OCI-M1 (cell line): ENCODE measurements at places on chromosomes 13 and 19.

GRCh38 chr19:48724796-48725753 is 5.5 kb upstream of the MAMSTR start:
- peak; percentile 81 for DNase-seq

GRCh38 chr19:50724522-50725217 is 1.5 kb downstream of the CLEC11A start:
- peak; percentile 100 for DNase-seq

- peak; percentile 33 for DNase-seq
These were observed 98.2 kb downstream of the RBM26 start for GRCh38 chr13:79307866-79308298.

DNA sequence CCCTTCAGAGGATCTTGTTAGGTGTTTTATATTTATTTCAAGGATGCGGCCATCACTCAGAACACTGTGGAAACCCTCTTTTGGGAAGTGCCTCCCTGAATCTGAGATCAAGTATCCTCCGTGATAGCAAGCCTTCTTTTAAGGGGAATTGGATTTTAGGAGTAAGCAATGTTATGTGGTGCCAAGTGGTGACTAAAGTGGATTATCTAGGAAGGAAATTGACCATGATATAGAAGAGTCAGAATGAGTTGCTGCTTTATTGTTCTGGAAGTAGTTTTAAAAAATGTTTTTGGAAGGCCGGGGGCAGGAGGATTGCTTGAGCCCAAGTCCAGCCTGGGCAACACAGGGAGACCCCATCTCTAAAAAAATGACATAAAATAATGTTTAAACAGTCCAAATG is 6.7 kb downstream of the ERCC5 start:
- no peak for DNase-seq

DNA sequence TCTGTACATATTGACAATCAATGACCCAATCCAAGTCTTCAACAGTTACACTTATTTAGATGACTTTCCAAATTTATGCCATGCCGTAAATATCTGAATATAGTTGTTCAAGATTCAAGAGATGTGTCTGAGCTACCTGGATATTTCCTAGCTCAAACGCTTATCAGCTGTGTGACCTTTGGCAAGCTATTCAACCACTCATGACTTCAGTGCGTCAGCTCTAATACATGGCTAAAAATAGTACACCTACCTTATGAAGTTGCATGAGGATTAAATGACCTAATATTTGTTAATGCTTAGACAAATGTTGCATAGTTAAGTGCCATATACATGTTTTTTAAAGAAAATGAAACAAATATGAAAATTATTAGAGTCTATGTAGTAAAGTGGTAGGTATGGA is 704.1 kb downstream of the OLFM4 start:
- DNase-seq, result no peak

GRCh38 chr19:8635422-8635821 is 5.0 kb downstream of the NFILZ start:
- no peak for DNase-seq

DNA sequence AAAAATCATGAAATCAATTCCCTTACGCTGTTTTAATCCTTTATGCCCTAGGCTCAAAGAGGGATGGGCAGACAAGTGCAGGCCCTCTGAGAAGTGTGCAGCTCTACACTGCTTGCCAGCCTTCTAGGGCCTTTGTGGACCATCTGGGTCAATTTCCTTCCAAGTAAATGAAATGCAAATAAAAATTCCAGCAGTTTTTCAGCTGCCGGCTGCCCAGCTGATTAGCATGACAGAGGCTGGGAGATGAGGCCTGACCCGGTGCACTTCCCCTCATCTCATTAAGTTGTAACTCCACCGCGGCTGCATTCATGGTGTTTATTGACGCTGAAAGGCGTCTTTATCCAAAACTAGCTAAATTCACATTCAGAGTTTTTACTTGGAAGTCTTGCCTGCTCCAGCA is 47.5 kb upstream of the GSX1 start:
- no peak for DNase-seq

GRCh38 chr13:95924389-95924994 is 128.7 kb downstream of the UGGT2 start:
- peak; percentile 74 for DNase-seq

DNA sequence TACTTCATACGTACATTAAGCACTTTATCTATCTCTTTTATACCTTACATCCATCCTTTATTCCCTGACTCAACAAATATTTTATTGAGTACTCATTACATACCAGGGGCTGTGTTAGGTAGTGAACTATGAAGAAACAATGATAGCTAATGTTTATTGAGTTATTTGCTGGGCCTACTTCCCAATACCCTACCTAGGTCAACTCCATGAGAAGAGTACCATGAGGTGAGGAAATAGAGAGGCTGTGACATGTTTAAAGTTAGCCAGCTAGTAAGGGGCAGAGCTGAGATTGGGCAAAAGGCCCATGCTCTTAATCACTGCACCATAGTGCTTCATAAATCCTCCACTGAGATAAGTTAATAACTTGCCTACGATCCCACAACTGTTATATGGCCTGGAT is 79.9 kb downstream of the FREM2 start:
- no peak for DNase-seq

- peak; percentile 80 for DNase-seq
These were observed 7.3 kb downstream of the ADGRL1 start for GRCh38 chr19:14198384-14199376.

GRCh38 chr13:33392794-33393405 is 107.3 kb upstream of the STARD13 start:
- DNase-seq, result no peak

GRCh38 chr19:29378126-29378525 is 147.7 kb upstream of the VSTM2B start:
- DNase-seq, result no peak

GRCh38 chr19:7869453-7869909 is 4.7 kb downstream of the PRR36 start:
- DNase-seq, result peak; percentile 93

- peak; percentile 93 for DNase-seq
These were observed at the start of gene ANKLE1 for GRCh38 chr19:17281391-17282304. ANKLE1 (plus strand) TSS chr19:17281901; CDS start chr19:17281921, 20 bp downstream.

DNA sequence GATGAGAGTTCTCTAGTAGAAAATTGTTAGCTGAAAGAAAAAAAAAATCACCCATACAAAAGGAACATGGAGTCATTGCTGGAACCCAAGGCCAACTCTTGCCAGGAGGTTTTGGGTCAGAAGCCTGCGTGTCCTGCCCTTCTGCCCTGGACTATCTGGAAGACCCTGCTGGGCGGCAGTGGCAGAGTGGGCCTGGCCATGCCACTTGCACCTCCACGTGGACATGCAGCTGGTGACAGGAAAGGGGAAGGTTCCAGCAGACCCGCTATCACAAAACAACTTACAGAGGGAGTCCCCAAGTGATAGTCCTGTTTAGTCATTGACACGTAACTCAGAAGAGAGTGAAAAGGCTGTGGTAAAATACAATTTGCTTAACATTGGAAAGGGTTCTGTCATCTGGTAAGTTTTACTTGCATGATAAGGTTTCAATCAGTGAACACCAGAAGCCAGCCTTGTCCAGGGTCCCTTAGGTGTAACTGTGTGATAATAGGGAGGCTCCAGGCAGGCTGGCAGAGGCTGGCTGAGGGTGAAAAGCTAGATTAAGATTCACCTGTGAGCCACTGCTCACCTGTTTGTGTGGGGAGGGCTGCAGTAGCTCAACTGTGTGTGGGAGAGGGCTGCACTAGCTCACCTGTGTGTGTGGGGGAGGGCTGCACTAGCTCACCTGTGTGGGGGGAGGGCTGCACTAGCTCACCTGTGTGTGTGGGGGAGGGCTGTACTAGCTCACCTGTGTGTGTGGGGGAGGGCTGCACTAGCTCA is 47.8 kb downstream of the COL4A2 start:
- peak; percentile 5 for DNase-seq

DNA sequence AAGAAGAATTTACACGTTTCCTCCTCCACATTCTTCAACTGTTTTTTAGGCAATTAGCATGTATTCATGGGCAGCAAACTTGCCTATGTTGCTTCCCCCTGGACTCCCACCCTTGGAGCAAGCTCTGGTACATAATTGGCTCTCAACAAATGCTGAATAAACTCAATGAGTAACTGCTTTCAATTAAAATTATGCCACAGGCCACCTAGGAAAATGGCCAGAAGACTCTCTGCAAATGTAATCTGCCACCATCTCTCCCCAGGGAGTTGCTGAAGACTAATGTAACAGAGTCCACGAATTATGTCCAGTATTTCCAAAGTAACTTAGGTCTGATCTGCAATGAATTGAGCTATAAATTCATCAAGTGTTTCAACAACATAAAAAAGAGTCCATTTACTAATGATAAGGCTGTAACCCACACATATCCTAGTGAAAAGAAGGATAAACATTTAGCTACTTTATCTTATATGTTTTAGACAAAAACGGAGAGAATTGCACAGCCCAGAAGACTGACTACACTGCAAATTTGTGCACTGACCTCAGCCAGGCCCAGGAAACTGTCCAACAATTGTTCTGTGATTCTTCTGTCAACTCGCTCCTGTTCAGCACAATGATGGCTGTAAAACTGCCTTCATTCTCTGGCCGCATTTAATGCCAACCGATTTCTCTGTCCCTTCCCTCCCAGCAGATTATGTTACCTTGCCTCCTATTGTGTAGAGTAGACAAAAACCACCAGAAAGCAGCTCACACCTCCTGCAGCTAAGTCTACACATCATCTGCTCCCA is 808.6 kb upstream of the ARGLU1 start:
- DNase-seq, result no peak

- DNase-seq, result no peak
These were observed 403.9 kb downstream of the NDFIP2 start for GRCh38 chr13:79884890-79885289.

GRCh38 chr13:41651413-41652058 is 194.2 kb downstream of the RGCC start:
- no peak for DNase-seq

GRCh38 chr19:30388327-30388726 is 16.1 kb downstream of the ZNF536 start:
- no peak for DNase-seq

DNA sequence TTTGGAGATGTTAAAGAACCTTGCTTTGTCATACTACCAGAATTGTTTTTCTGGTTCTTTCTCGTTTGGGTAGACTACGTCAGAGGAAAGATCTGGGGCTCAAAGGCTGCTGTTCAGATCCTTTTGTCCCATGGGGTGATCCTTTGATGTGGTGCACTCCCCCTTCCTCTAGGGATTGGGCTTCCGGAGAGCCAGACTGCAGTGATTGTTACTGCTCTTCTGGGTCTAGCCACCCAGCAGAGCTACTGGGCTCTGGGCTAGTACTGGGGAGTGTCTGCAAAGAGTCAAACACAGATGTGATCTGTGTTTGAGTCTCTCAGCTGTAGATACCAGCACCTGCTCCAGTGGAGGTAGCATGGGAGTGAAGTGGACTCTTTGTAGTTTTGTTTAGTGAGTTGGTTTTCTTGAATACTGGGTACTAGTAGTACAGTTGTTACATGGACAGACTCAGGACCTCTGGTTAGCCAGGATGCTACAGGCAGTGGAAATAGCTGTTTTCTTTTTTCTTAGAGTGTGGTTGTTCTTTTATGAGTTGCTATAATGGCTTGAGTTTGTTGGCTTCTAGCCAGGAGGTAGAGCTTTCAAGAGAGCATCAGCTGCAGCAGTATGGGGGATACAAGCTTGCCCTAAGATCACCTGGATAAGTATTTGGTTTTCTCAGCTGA is 34.4 kb downstream of the DNAJC15 start:
- peak; percentile 36 for DNase-seq

DNA sequence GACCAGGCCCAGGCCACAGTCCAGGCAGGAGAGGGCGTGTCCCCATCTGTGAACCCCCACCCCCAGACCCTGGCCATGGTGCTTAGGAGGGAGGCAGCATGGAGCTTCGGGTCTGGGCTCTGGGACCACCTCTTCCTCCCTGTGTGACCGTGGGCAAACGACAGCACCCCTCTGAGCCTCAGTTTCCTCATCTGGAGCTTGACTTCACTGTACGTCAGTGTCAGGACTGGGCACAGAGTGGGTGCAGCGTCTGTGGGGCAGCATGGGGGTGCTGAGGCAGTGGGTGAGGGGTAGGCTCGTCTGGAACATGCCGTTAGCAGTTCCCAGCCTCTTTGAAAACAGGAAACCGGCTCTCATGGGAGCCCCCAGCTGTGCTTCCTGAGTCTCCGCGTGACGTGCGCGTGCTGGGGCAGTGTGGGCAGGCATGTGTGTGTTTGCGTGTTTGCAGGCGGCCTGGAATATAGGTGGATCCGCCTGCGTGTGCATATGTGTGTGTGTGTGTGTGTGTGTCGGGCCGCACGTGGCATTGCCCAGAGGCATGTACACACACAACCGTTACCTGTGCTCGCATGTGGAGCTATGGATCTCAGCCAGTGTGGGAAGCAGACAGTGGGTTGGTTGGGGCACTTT is 15.8 kb downstream of the ARRDC2 start:
- no peak for DNase-seq

DNA sequence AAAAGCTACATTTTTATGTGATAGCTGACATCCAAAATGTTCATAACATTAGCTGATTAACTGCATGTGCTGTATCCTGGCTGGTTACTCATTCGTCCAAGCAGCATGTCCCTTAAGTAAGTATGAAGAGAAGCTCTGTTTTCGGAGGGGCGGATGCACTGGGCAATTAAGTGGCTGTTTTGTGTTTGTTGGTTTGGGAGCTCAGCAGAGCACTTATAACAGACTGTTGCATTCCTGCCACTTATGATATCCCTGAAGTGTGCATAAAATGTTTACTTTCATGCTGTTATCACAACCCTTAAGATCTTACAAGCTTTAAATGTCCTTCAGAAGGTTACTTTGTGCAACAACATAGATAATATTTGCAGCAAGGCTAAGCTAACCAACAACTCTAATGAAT is 264.1 kb downstream of the NALCN start:
- no peak for DNase-seq

GRCh38 chr13:70714993-70715392 is 606.7 kb upstream of the KLHL1 start:
- DNase-seq, result no peak

DNA sequence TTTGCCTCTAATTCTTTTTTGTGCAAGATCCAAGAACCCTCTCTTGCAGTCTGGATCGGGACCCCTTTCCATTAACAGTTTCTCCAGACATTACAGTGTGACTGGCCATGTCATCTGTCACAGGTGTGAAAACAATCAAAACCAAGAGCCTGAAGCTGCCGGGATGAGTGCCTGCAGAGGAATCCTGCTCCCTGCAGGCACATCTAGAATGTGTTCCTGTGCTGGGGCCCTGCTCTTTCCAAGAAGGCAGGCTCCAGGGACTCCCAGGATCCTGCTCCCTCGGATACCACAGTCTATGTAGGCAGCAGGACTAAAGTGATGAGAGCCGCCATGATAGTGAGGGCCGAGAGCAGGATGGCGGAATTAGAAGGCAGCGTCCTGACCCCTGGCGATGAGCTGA is 38.8 kb downstream of the CCDC169 start:
- DNase-seq, result no peak

- DNase-seq, result no peak
These were observed 11.3 kb downstream of the AP1M1 start for GRCh38 chr19:16208847-16209665.

DNA sequence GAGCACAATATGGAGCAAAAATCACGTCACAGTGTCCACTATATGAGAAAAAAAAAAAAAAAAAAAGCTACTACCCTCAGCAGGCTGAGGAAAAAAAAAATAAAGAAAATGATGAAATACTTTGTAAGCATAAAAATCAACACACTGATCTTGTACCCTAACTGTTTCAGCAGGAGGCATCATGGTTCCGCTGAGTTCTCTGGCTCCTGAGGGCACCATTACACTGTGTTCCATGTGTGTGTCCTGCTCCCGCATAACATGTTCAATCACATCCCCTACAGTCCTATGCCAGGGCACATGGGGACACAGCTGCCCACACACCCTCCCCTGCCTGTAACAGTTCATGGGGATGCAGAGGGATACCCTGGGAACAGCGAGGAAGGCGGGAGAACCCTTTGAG is 33.5 kb downstream of the DOCK9 start:
- peak; percentile 47 for DNase-seq

GRCh38 chr13:21673539-21673788 is 2.6 kb downstream of the FGF9 start:
- DNase-seq, result peak; percentile 36

GRCh38 chr19:49200238-49200862 is 42.8 kb downstream of the TRPM4 start:
- DNase-seq, result peak; percentile 37
